Endodermal cell (in vitro differentiated cells): ENCODE measurements at places on chromosomes 5 and 9.

- DNase-seq = no peak
Observed at GRCh38 chr9:131736431-131736830, 3.4 kb downstream of the RAPGEF1 start.

GRCh38 chr9:92414566-92414965, 9.7 kb downstream of the OMD start:
- no peak for DNase-seq

GRCh38 chr9:90830977-90831376, 29.4 kb downstream of the SYK start:
- peak; percentile 10 for DNase-seq

DNA sequence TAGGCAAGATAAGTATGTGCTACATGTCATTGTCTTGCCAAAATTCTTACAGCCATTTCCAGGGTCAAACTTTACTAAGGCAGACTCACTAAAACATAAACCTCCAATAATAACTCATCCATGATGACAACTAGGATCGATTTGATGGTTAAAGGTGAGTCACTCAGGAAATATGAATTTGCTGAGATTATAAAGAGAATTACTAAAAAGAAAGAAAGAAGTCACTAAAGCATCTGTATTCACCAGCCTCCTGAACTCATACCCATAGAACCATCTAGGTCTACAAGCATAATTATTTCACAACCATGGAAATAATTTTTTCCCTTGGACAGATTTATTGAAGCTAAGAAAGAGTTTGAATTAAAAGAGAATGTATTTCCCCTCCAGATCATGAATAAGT, 258.6 kb downstream of the TLE1 start:
- no peak for DNase-seq

DNA sequence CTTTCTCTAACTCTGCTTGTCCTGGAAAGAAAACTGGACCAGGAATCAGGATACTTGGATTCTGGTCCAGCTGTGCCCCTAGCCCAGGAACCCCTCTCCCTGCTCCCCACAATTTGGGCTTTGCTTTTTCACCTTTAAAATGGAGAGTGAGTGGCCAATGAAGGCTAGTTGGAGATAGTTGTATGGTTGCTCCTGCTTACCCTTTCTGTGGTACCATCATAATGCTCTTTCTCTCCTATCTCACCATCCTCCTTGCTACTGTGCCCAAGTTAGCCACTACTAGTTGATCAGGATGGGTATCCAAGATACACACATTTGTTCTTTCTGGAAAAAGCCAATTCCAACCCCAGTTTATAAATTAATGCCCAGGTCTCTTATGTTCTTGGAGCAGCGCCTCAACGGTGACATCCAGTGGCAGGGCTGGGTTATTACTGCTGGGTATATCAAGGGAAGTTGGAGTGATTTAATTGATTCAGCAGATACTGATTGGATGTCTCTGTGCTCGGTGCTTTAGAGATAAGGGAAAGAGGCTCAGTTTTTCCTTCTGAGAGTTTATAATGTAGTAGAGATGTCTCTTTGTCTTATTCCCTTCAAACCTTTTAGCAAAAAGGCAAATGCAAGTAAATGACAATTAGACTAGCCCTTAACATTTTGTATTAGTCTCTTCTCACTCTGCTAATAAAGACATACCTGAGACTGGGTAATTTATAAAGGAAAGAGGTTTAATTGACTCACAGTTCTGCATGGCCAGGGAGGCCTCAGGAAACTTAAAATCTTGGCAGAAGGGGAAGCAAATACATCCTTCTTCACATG, 38.5 kb downstream of the FAXDC2 start:
- peak; percentile 84 for DNase-seq
